ENCODE measurements at places on chromosomes 13 and 19. TPM values are rescaled to one million over a fixed set of nuclear protein-coding genes. Genes with fewer than 3 reads are reported as not detected.

Gene SLC1A5
- 269 TPM for total RNA-seq

Gene ANGPTL4
- total RNA-seq: 41.1 TPM

Gene NLRP9
- total RNA-seq: not detected

Gene IGSF23
- total RNA-seq: 0.26 TPM

Gene SLC8A2
- 0.17 TPM for total RNA-seq

Gene PALM
- total RNA-seq: 17.0 TPM

Gene C19orf85
- not detected for total RNA-seq

Gene TFDP1
- 116 TPM for total RNA-seq

Gene SLC25A41
- total RNA-seq: 0.20 TPM

Gene FTL
- 18,257 TPM for total RNA-seq

Gene CILP2
- 0.15 TPM for total RNA-seq

Gene TMC4
- total RNA-seq: 1.1 TPM

Gene PCSK4
- total RNA-seq: 0.91 TPM

Gene ZNF382
- total RNA-seq: 0.08 TPM

Gene EEF1AKMT1
- total RNA-seq: 4.2 TPM

Gene GADD45B
- total RNA-seq: 33.3 TPM

Gene KASH5
- total RNA-seq: not detected

Gene FUT6
- total RNA-seq: not detected

Gene PSG4
- 0.93 TPM for total RNA-seq

Gene ZNF28
- total RNA-seq: 0.90 TPM

Gene SERPINE3
- not detected for total RNA-seq

Gene SHISA2
- not detected for total RNA-seq

Gene ZNF559
- total RNA-seq: 3.9 TPM

Gene RASL11A
- total RNA-seq: 2.6 TPM

Gene ZNF579
- 25.2 TPM for total RNA-seq

Gene ZNF493
- 0.07 TPM for total RNA-seq

Gene ZNF98
- not detected for total RNA-seq

Gene HSPB6
- 0.20 TPM for total RNA-seq

Gene OSCAR
- total RNA-seq: not detected
